A375 (cell line): ENCODE measurements at places on chromosomes 6 and 20. TPM values are rescaled to one million over a fixed set of nuclear protein-coding genes. Genes with fewer than 3 reads are reported as not detected.

PHACTR3 gene
- total RNA-seq: not detected in 2 replicates

KHDC1L gene
- not detected in 2 replicates for total RNA-seq

PRRT1 gene
- 0.19 TPM in 1 of 2 replicates, not detected in the other for total RNA-seq

SIRPA gene
- 5.5 and 6.8 TPM in 2 replicates for total RNA-seq

MUCL3 gene
- not detected in 2 replicates for total RNA-seq

KCNK5 gene
- total RNA-seq: 7.8 and 10.6 TPM in 2 replicates

RUNX2 gene
- 1.4 and 1.5 TPM in 2 replicates for total RNA-seq

BMP6 gene
- total RNA-seq: 1.7 and 2.4 TPM in 2 replicates

GRM1 gene
- not detected in 2 replicates for total RNA-seq

NHSL1 gene
- total RNA-seq: 27.5 and 34.3 TPM in 2 replicates

CYP39A1 gene
- total RNA-seq: 0.11 and 0.19 TPM in 2 replicates

CDYL gene
- 12.9 and 19.8 TPM in 2 replicates for total RNA-seq

SMOC2 gene
- total RNA-seq: not detected in 2 replicates

TUBB1 gene
- 0.04 and 0.05 TPM in 2 replicates for total RNA-seq

TMEM200A gene
- total RNA-seq: 0.75 and 1.1 TPM in 2 replicates

SAMD5 gene
- 0.11 and 0.19 TPM in 2 replicates for total RNA-seq

LY6G5B gene
- total RNA-seq: 1.7 and 3.4 TPM in 2 replicates

CDH4 gene
- total RNA-seq: 0.49 and 0.66 TPM in 2 replicates

C6orf58 gene
- total RNA-seq: not detected in 2 replicates

F13A1 gene
- not detected in 2 replicates for total RNA-seq

DEF6 gene
- total RNA-seq: 1.0 and 1.5 TPM in 2 replicates

MYLK2 gene
- total RNA-seq: 2.1 and 2.3 TPM in 2 replicates

OR2J3 gene
- not detected in 2 replicates for total RNA-seq

SCAND1 gene
- 123 and 154 TPM in 2 replicates for total RNA-seq

IL17A gene
- total RNA-seq: not detected in 2 replicates

CFAP206 gene
- total RNA-seq: not detected in 2 replicates

SLC35D3 gene
- 0.03 TPM in 1 of 2 replicates, not detected in the other for total RNA-seq

PRR18 gene
- not detected in 2 replicates for total RNA-seq

SPAG4 gene
- 11.2 and 13.6 TPM in 2 replicates for total RNA-seq

ME1 gene
- 5.4 and 5.6 TPM in 2 replicates for total RNA-seq

TNNC2 gene
- total RNA-seq: 1.7 TPM in 1 of 2 replicates, not detected in the other

ANKRD66 gene
- not detected in 2 replicates for total RNA-seq

RNASET2 gene
- 16.6 and 21.7 TPM in 2 replicates for total RNA-seq

MTFR2 gene
- total RNA-seq: 2.5 and 5.1 TPM in 2 replicates

ARMH2 gene
- total RNA-seq: not detected in 2 replicates

TSBP1 gene
- 0.08 TPM in 1 of 2 replicates, not detected in the other for total RNA-seq

MICB gene
- total RNA-seq: 6.1 and 7.0 TPM in 2 replicates

SIM1 gene
- not detected in 2 replicates for total RNA-seq

ASIP gene
- total RNA-seq: not detected in 2 replicates
